Activated naive CD8-positive, alpha-beta T cell treated with anti-CD3 and anti-CD28 coated beads, Interleukin-2, amount 50 U/mL, for 24 hours (primary cell): ENCODE measurements at places on chromosomes 5 and 9.
A peak's percentile ranks its signal among the peaks of the same experiment; 100 is the strongest.

GRCh38 chr5:154097031-154097430 is 58.3 kb downstream of the MFAP3 start:
- no peak for DNase-seq

- no peak for DNase-seq
Observed at GRCh38 chr9:37618817-37619216, 26.4 kb upstream of the TOMM5 start.

DNA sequence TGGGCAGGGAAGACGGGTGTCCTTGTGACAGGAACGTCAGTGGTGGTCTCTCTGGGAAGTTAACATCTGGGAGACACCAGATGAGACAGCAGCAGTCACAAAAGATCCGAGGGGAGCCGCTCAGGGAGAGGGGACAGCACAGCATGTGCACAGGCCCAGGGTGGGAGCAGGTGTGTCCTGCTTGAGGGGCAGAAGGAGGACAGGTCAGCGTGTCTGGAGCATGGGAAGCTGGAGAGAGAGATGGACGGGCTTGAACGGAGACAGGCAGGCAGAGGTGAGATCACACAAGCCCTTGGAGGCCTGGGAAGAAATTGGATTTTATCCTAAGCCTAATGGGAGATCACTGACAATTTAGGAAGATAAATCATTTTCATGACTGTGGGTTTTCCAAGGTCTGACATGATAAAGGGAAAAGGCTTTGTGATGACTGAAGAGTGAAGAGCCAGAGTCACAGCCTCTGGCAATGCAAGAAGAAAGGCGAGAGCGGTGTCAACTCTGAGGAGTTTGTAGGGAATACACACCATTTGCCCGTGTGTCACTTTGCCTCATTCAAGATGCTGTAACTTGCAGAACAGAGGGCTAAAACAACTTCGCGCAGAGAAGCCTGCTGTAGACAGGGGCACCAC is 88.3 kb downstream of the FSTL4 start:
- DNase-seq, result no peak

GRCh38 chr5:67065237-67065636 is 131.4 kb downstream of the CD180 start:
- DNase-seq, result peak; percentile 5

DNA sequence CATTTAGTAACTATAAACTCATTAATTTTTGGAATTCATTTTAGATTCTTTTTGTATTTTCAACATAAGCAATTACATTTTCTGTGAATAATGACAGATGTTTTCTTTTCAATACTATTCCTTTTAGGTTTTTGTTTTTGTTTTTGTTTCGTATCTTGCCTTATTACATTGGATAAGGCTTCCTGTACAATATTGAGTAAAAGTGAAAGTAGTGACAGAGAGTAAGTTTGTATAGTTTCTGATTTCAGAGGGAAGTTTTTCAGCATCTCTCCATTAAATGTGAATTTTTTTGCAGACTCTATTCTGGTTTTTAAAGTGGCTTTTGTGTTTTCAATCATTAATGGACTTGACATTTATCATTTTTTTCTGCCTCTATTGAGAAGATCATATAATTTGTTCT is 12.8 kb upstream of the CAMK4 start:
- no peak for DNase-seq

DNA sequence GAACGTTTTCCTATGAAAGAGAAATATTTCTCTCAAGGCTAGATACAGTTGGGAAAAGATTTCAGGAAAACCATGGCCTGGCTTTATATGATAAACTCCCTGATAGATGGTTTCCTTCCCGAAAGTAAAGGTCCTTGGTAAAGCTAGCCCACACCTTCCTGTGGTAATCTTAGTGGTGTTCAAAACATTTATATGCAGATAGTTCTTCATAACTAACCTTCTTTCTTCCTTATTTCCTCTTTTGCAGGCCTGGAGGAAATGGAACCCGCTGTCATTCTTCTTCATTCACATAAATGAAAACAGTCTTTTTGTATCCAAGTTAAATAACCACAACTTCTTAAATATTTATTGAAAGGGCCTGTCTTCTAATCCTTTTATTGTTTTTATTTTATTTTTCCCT is 474.0 kb upstream of the ACTBL2 start:
- DNase-seq, result no peak

- no peak for DNase-seq
Observed at GRCh38 chr9:78985084-78985738, 586.6 kb upstream of the TLE4 start.

GRCh38 chr9:20898885-20899554 is 132.4 kb downstream of the HACD4 start:
- peak; percentile 2 for DNase-seq

DNA sequence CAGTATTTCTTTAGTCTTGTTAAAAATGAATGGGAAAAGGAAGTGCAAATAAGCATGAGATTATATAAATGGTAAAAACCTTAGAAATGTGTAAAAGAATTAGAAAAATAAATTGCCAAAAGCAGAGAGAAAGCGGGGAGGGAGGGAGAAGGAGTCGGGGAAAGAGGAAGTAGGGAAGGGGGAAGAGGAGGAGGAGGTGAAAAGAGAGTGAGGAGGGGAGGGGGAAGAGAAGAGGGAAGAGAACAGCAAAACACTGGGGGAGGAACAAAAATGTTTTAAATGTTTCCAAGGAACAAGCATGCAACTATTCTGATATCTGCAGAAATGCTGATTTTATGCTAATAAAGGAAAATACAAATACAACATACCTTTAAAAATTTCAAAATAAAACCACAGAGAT is 317.5 kb downstream of the PIK3R1 start:
- DNase-seq, result no peak

- peak; percentile 27 for DNase-seq
Observed at GRCh38 chr5:7897014-7897600, 28.2 kb downstream of the MTRR start.

DNA sequence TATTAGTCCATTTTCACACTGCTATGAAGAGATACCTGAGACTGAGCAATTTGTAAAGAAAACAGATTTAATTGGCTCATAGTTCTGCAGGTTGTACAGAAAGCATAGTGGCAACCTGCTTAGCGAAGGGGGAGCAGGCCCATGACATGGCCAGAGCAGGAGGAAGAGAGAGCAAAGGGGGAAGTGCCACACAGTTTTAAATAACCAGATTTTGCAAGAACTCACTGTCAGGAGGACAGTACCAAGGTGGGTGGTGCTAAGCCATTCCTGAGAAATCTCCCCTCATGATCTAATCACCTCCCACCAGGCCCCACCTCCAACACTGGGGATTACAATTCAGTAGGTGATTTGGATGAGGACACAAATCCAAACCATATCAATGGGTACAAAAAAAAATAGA is 16.8 kb upstream of the PCSK5 start:
- DNase-seq, result no peak

- DNase-seq, result peak; percentile 29
Observed at GRCh38 chr5:52725065-52725746, 62.5 kb upstream of the ITGA1 start.

GRCh38 chr9:14485366-14485765 is 171.4 kb upstream of the NFIB start:
- DNase-seq, result no peak

DNA sequence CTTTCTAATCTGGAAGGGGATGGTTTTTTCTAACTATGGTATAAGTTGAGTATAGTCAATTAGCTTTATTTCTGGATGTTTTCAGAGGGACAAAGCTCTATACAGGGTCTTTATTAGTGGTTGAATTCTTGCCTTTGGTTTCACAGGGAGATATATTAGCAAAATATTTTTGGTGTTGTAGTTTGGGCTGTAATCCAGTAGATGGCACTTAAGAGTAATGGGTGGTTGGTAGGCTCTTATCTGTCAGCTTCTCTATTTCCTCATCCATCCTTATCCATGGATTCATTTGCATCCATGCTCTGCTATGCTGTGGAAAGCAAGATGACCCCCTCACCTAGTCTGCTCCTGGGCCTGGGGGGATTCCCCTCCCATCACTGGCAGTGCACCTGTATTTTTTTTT is 363.6 kb upstream of the CYLC2 start:
- DNase-seq, result no peak

GRCh38 chr5:123752552-123753179 is 240.7 kb downstream of the CSNK1G3 start:
- DNase-seq, result no peak

DNA sequence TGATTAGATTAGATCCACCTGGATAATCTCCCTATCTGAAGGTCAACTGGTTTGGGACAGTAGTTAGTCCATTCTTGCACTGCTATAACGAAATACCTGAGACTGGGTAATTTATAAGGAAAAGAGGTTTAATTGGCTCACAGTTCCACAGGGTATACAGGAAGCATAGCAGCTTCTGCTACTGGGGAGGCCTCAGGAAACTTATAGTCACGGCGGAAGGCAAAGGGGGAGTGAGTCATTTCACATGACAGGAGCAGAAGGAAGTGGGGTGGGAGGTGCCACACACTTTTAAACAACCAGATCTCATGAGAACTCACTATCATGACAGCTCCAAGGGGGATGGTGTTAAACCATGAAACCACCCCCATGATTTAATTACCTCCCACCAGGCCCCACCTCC is 9.9 kb downstream of the C9orf40 start:
- DNase-seq, result peak; percentile 32

DNA sequence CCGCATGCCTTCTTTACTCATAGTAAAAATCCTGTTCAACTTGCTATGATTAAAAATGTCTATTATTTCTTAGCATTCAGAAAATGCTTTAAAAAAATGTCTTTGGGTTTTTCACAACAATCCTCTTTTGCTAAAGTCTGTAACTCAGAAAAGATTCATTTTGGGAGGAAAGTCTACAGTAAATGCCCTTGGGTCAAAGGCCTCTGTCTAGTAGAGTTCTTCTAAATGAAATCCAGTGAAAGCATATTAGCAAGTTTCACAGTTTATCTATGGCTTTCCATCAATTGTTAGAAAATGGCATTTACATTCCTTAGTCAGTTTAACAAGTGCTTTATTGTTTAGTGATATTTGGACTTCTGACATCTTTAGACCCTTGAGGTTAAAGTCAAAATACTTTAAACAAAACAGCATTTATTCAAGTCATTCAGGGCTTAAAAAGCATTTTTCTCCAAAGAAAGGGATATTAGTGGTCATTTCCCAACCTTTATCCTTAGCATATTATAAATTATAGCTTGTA is 137.1 kb upstream of the TARS1 start:
- DNase-seq, result no peak

DNA sequence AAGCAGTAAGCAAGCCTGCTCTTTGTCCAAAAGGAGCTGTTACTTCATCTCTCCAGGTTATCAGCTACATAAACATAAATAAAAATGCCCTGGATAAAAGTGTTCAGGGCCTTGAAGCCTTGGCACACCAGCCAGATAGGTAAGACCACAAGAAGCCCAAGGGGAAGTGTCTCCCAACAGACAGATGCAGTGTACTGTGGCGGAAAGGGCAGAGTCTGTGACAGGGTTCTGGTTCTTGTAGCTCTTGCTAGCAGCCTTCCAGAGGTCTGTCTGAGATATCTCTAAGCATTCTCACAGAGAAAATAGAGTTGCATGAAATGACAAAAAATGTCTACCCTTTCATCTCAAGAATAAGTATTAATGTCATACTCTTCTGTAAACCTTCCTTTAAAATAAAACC is 30.1 kb downstream of the ISOC1 start:
- DNase-seq, result no peak

DNA sequence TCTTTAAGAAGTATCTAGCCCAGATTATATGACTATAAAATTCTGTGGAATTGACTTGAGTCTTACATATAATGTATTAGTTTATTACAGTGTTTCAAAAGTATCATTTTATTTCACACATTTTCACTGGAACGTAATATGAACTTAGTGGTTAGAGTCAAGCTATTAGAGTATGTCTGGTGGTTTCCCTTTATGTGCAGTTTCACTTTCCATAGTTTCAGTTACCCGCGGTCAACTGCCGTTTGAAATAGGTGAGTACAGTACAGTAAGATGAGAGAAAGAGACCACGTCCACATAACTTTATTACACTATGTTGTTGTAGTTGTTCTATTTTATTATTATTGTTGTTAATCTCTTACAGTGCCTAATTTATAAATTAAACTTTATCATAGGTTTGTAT is 50.5 kb downstream of the COMMD10 start:
- peak; percentile 9 for DNase-seq

- DNase-seq, result no peak
Observed at GRCh38 chr5:157309796-157310195, 43.9 kb downstream of the CYFIP2 start.

- DNase-seq, result no peak
Observed at GRCh38 chr9:121284733-121285451, 16.9 kb downstream of the GSN start.

DNA sequence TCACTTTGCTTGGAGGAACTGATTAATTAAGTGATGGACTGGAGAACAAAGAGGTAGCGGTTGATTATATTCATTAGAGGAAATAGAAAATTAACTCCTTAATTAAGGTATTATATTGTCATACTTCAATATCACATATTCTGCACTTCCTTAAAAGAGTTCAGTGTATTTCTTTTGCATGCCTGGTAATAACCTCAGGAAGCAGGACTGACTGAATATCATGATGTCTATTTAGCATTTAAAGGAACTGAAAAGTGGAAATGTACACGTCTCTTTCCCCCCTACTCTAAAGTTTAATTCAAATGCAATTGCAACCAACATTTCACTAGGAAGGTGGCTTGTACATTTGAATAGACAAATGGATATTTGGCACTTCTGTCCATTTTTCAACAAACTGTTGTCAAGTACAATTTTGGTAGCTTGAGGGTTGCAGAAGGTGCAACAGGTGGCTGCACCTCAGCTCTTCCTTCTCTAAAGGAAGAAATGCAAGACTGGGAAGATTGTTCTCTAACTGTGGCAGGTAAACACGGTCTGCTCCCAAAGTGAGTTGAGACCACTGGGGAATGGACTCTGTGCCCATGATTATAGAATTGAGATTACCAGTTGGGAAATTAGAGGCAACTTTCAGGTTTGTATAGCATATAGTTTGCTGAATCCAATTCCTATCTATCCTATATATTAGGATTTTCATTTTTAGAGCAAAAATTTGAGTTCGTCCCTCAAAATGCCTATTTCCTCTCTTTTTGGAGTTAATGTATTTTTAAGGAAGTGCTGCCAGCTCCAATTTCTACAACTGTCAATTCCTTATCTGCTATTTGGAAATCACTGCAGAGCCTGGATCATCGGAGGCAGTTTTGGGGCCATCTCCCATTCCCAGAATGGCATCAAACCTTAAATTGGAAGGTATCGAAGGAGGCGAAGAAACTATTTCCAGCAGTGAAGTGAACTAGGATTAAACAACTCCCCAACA is 98.9 kb upstream of the TAF11L2 start:
- no peak for DNase-seq

GRCh38 chr9:105223544-105224140 is 20.8 kb upstream of the SLC44A1 start:
- DNase-seq, result no peak

GRCh38 chr5:63081402-63081801 is 502.8 kb downstream of the LRRC70 start:
- DNase-seq, result no peak

GRCh38 chr5:1652873-1653697 is 129.3 kb upstream of the LPCAT1 start:
- peak; percentile 16 for DNase-seq

- DNase-seq, result no peak
Observed at GRCh38 chr9:16029796-16030363, 477.0 kb downstream of the CCDC171 start.

DNA sequence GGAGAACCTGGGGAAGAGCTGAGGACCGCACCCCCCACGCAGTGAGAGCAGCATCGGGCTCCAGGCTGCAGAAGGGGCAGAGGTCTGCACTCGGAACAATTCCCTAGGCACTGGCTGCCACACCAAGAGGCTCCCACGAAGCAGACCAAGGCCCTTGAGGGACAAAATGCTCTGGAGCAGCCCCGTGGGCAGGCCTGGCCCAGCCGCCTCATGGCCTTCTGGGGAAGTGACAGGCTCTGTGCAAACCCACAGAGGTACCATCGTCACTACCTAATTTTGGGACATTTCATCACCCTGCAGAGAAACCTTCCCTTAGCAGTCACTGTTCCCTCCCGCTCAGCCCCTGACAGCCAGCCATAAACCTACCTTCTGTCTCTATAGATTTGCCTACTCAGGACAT is 15.9 kb downstream of the FBXW5 start:
- no peak for DNase-seq
